Stimulated activated CD8-positive, alpha-beta memory T cell treated with anti-CD3 and anti-CD28 coated beads, Interleukin-4, amount 100 ng/mL, for 1 hour (primary cell): ENCODE measurements at places on chromosomes 11 and 22.

- no peak for DNase-seq
These were observed 26.4 kb downstream of the FBLN1 start for GRCh38 chr22:45529105-45529504.

- DNase-seq = no peak
These were observed 842.7 kb upstream of the CCDC90B start for GRCh38 chr11:84128840-84129239.

DNA sequence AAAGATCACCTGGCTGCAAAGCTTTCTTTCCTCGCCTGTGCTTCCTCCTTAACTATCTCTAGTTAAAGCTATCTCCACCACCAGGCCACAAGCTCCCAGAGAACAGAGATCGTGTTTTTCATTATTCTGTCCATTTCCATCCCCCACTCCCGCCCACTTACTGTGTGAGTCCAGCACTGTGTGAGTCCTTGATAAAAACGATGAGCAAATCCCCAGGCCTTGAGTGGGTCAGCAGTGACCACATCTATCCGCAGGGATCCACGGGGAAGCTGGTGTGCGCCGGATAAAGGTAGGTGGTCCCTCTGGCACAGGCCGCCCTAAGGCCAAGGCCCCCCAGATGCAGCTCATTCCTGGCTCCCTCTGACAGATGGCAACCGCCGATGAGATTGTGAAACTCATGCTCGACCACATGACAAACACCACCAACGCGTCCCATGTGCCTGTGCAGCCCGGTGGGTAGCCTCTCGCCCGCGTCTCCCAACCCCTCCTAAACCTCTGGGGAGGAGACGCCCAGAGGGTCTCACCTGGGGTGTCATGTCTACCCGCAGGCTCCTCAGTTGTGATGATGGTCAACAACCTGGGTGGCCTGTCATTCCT, 9.3 kb downstream of the TKFC start:
- DNase-seq = no peak

DNA sequence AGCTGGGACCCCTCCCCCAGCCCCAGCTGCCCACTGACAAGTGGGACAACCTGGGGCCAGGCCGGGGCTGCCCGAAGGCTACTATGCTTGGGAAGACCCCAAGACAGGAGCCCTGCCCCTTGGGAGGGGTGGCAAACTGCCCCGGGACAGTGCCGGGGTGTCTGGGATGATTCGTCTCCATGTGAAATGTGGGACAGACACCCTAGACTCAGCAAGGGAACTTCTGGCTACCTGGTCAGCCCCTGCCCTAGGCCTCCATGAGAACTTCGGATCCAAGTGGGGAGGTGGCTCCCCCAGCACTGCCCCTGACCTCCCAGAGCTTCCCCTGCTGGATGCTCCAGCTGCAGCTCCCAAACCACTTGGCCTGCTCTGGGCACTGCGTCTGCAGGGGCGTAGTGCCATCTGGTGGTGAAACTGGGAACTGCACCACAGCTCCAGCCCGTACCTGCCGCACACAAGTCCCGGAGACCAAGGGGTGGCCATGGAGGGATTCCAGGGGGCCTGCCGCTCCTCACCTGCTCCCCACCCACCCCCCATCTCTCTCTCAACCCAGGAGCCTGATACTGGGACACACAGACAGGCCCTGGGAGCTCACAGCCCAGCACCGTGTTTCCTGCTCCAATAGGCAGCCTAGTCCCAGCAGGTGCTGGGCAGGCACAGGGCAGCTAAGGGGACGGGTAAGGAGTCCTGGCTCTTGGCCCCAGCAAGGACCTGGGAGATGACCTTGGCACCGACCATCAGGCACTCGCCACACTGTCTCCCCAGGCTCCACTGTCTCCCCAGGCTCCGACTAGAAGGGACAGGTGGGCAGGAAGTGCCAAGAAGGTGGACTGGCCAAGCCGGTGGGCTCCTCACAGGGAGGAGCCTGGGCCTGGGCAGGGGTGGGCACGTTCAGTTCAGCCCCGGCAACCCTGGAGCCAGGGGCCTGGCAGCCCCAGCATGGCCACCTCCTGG, 194.1 kb downstream of the IGLL1 start:
- DNase-seq = peak; percentile 81

DNA sequence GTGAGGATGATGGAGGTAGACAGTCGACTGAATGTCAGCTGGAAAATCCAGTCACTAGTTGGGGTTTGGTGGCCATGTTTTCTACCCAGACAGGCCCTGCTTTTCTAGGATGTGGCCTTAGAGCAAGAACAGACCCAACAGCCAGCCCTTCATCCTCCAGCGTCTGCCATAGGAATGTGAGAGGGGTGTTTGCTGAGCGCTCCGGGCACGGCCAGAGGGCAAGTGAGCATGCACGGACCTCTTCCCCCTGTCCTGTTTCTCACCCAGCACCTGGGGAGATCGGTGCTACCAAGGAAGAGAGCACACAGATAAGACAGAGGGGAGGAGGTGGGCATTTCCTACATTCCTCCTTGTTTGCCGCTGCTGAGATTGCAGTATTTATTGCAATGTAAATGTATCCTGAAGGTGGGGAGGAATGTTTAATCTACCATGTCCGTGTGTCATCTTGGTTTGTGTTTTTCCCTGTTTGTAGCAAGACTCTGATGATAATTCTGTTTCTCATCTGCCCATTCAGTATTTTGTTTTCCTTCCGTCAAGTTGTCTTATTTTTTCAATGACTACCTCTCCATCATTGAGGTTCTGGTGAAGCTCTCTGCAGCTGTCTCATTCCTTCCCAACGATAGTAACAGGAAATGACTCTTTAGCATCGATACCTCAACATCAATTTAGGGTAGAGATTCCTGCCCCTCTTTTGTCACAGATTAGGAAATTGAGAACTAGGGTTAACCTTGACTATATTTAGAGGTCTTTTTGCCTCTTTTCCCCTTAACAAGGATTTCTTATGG, 4.9 kb upstream of the ATF4 start:
- DNase-seq = no peak

DNA sequence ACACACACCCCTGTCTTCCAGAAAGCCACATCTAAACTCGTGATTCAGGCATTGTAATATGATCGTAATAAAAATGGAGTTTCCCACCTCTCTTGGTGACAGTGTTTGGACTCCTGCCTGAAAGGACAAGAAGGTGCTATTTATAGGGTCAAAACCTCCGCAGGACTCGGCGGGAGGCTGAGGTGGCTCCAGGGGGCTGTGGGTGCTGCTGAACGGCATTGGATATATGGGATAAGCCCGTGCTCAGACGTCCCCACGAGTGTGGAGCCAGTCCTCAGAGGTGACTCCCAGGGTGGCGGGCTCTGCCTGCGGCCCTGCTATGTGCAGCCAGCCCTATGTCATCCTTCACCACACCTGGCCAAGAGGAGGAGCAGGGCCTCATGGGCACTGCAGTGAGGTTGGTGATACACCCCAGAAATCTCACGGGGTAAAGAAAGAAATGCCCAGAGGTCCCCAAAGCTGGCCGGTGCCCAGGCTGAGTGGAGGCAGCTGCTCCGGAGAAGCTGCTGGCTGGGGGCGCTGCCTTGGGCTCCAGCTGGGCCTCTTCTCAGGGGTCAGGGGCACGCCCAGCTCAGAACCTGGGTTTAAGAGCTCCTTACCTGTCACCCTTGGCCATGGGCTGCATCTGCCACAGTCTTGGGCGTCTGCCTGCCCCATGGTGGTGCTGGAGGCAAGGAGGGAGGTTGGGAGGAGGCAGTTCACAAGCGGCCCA, 5.1 kb upstream of the OSBPL5 start:
- no peak for DNase-seq
